Activated naive CD4-positive, alpha-beta T cell (primary cell): ENCODE measurements at places on chromosomes 7 and 10.

DNA sequence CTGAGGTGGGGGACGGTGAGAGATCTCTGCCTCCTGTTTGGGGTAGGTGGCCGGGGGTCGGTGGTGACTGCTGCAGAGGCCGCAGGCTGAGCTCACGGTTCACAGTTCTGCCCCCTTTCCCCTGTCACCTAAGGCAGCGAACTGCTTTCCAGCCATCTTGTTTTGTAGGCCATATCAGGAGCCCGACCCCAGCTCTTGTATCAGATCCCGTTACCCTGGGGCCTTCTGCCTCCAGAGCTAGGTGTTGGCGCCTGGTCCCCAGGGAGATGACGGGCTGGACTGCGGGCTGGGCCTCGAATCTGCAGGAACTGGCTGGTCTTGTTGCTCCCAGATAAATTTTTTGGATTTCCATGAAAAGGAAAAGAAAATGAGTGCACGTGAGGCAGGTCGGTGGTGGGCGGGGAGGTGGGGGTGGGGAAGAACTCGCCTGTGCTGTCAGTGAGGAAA, 183.0 kb downstream of the DNAJB6 start:
- DNase-seq, result no peak

- DNase-seq, result no peak
These were observed 49.7 kb downstream of the CDK14 start for GRCh38 chr7:90645784-90646183.

GRCh38 chr7:155380976-155381851, 76.7 kb upstream of the EN2 start:
- DNase-seq, result no peak

DNA sequence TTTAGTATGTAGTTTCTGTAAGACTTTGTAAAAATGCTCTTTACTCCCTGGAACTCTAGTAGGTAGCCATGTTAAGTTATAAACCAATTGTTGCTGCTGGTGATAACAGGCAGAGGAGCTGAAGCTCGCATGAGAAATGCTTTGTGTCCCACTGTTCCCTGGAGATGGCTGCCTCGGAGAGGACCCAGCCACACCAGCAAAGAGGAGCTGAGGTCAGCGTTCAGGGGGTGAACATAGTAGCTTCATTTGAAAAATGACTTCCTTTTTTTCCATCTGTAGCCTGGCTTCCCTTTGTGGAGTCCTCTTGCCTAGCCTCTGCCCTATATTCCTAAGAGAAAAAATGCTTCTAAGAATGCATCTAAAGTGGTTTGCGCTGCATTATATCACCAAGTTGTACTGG, 20.3 kb downstream of the CELF2 start:
- no peak for DNase-seq

- no peak for DNase-seq
These were observed 22.6 kb upstream of the CREB5 start for GRCh38 chr7:28389504-28390395.

GRCh38 chr7:41459623-41460261, 243.1 kb downstream of the INHBA start:
- no peak for DNase-seq

GRCh38 chr7:47647181-47647917, 65.4 kb upstream of the TNS3 start:
- no peak for DNase-seq

- DNase-seq, result no peak
These were observed 199.9 kb upstream of the DPP6 start for GRCh38 chr7:153852261-153852660.

DNA sequence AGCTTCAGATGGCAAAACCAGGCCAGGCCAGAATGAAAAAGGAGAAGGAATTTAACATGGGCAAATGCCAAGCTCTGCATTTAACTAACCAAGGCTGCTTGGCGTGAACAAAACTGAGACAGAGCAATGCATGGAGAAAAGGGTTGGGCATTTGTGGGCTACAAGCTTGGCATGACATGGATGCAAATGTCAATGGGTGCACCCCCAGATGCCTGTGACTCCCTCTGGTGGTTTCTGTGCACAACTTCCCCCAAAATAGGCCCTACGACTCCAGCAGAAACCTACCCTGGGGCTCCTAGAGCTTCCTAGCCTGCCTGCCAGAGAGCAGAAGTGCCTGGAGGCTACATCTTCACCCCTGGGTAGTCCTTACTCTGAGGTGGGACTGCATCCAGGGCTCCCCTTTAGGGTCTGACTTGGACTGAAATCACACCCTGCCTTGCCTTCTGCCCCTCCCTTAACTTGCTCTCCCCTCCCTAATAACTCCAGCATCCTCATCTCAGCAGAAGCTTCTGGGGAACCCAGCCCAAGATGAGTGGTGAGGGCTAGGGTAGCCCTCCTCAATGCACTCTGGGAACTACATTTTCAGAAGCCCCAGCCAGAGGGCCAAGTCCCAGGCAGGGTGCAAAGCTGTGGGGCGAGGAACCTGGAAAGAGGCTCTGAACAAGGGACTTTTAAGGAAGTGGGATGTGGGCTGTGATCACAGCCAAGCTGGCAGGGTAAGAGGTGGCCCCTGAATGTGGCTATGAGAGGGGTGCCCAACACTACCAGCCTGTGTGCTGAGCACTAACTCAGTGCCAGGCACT, 11.3 kb downstream of the GPRIN2 start:
- no peak for DNase-seq

- DNase-seq, result no peak
These were observed 40.0 kb upstream of the PTPN12 start for GRCh38 chr7:77497079-77497478.

DNA sequence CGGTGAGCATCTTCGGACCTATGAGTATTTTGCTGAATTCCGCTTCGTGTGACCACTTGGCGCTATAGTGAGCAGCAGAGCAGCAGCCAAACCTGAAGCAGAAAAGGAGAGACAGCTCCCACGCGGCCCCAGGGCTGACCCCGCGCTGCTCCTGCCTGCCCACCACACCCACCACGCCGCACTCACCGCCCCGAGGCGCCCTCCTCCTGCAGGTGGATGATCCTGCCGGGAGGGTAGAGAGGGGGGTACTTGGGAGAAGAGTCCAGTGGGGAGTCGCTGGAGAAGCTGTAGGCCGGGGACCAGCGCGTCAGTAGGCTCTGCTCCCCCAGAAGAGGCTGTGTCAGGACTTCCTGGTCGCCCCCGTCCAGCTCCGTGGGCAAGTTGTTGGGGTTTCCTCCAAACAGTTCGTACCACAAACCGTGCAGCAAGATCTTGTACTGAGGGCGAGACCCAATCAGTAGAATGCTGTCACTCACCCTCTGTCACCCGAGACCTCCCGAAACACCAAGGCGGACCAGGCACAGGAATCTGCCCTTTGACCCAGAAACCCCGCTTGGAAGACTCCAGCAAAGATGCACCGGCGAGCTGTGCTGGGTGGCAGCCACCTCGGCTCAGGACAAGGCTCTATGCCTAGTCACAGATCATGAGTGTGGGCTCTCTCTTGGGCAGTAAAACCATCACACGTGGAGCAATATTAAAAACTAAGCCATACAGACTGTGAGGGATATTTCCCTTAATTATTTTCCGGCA, 37.6 kb downstream of the DAGLB start:
- no peak for DNase-seq

DNA sequence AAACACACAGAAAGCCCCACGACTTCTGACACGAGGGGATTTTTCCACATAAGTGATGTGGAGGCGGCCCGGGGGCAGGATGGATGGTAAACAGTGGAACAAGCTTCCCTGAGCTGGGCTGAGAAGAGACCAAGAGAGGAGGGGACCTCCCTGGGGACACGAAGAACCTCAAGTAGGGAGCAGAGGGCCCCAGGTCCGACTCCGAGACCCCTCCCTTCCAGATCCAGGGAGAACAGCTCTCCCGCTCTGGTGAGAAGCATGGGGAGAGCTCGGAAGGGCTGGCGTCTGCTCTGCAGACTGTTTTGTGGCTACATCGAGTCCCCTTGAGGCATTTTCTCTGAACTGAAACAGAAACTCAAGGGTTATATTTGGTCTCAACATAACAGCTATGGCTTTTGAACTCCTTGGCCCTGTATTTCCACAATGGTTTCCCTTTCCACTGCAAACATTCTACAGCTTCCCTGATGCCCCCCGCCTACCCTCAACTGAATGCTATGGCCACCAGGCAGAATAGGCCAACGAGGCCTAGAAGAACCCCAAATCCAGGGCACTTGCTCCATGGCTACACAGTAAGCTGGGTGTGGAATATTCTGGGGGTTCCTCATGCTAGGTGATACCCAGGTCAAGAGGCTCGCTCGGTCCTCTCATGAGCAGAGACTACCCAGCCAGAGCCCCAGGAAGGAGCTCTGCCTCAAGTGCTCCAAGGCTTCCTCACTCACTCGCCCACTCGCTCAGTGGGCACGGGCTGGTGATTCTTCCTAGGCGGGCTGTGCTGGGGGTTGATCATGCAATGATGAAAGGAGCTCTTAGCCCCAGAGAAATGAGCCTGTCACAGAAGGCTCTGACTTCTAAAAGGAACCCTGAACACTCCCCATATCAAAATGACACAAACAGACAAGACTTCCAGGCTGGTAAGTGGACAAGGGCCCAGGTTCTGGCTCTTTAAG, 47.5 kb downstream of the FAM53B start:
- DNase-seq, result no peak

GRCh38 chr7:169276-170172, 22.8 kb upstream of the FAM20C start:
- DNase-seq, result no peak

GRCh38 chr7:38427279-38427955, 154.0 kb upstream of the TARP start:
- no peak for DNase-seq
